ENCODE measurements at places on chromosomes 16 and 17. TPM values are rescaled to one million over a fixed set of nuclear protein-coding genes. Genes with fewer than 3 reads are reported as not detected.

DNA sequence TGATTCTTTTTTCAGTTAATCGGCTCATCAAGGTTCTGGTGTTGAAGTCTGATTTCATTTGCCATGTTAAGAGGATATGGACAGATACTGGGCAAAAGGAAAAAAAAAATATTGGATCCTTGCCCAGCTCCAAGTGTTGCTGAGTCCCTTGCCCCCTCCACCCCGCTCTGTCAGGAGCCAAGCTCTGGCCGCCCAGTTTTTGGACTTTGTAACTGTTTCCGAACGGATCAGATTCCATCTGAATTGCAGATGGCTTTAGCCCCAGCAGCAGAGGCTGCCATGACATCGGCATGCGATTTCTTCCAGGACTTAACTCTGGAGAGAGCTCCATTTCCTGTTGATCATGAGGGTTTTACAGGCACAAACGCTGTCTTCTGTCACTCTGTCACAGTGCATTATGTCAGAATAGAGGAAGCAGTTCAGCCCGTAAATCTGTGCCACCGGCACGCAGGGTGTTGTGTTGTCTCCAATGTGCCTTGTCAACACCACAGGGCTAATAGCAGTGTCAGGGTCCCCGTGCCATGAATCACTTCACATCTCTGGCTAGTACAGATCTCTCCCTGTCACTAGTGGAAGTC, 615.6 kb downstream of the MAF start:
- DNase-seq = no peak

- no peak for DNase-seq
These were observed 10.6 kb downstream of the RHBDL3 start for GRCh38 chr17:32276171-32276601.

GRCh38 chr17:79422236-79422635, 188.6 kb downstream of the RBFOX3 start:
- no peak for DNase-seq

DNA sequence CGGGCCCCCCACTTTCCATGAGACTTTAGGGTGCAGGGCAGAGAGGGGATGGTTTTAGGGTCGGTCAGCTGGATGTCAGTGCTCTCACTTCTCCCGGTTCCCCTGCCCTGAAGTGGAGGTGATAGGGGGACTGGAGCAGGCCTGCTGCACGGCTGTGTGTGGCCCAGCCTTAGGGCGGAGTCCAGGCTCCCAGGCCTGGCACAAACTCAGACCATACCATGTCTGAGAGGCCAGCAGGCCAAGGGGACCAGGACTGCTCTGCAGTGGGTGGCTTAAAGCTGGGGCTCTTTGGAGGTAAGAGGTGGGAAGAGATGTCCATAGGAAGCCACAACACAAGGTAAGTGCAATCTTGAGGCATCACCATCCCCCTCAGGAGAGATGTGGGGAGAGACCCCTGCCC, 8.3 kb downstream of the TFAP4 start:
- DNase-seq = no peak

- no peak for DNase-seq
These were observed 158.8 kb downstream of the AATF start for GRCh38 chr17:37107406-37108083.

GRCh38 chr17:16449121-16449570, 33.8 kb downstream of the TRPV2 start:
- no peak for DNase-seq

DNA sequence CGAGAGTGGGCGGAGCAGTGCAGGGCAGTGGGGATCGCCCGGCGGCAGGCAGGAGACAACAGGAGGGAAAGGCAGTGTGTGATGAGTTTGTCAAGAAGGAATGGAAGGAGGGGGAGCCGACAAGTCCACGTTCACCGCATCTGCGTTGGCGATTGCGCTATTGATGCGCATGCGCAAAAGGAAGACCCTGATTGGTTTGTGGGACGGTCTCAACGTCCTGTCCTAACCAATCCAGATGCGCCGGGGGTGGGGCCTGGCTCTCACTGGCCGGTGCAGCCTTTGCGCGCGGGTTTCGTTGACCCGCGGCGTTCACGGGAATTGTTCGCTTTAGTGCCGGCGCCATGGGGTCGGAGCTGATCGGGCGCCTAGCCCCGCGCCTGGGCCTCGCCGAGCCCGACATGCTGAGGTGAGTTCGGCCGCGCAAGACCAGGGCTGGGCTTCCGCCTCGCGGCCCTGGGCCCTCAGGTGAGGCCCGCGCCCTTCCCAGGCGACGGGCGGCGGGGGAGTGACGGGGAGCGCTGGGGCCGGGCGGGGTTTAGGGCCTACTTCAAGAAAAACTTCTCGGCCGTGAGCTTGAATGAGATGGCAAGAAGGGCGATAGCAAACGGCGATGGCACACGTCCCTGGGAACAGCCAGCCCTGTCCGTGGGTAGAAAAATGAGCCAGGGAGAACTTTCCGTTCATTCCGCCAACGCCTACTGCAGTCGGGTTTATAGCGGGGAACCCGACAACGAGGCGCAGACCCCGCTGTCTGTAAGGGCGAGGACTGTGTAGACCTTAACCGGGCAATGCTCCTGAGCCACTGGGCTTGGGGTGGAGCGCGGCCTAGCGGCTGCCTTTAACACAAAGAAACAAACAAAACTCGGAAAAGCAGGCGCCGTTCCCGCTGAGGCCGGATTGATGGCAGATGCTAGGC, at the start of gene ORC6:
TSS of gene ORC6 (plus strand) at position 295 of the 916 bp plus-strand sequence. CDS start at position 342, 47 bp downstream.
- peak; percentile 93 for DNase-seq

- DNase-seq = no peak
These were observed 6.8 kb downstream of the SLC6A2 start for GRCh38 chr16:55662644-55663031.

- DNase-seq = no peak
These were observed 174.0 kb downstream of the KATNIP start for GRCh38 chr16:27723711-27724481.

- no peak for DNase-seq
These were observed 70.6 kb upstream of the BCO1 start for GRCh38 chr16:81167851-81168250.

GRCh38 chr16:84314373-84314772, 19.7 kb downstream of the WFDC1 start:
- no peak for DNase-seq

DNA sequence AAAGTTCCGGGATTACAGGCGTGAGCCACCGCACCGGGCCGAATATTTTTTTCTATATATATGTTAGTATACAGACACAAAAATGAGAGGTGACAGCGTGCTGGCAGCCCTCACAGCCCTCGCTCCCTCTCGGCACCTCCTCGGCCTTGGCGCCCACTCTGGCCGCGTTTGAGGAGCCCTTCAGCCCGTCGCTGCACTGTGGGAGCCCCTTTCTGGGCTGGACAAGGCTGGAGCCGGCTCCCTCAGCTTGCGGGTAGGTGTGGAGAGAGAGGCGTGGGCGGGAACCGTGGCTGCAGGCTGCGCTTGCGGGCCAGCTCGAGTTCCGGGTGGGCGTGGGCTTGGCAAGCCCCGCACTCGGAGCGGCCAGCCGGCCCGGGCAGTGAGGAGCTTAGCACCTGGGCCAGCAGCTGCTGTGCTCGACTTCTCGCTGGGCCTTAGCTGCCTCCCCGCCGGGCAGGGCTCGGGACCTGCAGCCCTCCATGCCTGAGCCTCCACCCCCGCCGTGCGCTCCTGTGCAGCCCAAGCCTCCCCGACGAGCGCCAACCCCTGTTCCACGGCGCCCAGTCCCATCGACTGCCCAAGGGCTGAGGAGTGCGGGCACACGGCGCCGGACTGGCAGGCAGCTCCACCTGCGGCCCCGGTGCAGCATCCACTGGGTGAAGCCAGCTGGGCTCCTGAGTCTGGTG, 1.9 kb upstream of the DPEP3 start:
- no peak for DNase-seq

- DNase-seq = no peak
These were observed 15.6 kb upstream of the ZFPM1 start for GRCh38 chr16:88437367-88437964.

DNA sequence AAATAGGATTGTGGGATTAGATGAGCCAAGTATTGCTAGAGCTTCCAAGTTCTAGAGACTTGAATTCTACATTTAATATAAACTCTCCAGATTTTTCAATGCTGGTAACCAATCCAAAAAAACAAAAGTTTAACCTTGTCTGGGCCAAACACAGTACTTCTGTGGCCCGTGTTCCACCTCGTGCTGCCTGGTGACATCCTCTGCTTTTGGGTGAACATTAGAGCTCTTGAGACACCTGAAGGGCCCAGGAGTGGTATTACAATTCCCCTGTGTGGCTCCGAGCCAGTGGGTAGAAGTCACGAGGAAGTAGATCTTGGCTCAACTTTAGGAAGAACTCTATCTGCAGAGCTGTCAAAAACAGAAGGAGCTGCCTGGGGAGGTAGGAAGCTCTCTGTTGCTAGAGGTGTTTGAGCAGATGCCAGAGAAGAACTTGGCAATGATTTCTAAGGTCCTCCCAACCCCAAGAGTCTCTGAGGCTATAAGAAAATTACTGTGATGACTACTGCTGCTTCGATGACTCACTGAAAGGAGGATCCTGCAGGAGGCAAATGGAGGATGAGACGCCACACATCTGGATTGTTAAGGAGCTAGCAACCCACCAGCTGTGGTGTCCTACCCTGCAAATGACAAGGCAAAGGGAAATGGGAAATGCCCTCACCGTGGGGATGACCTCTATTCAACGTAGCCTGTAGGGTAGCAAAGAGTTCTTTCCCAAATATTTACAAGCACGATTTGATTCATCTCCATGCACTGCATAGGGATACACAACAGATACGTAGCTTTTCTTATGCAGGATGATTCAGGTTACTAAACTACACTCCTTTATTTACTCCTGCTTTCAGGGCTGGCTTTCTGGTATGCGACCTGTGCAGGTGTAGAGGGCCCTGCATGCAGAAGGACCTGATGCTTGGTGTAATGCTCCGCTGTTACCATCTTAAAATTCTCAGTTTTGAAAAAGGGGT, 45.8 kb upstream of the GAS7 start:
- DNase-seq = no peak

- no peak for DNase-seq
These were observed 5.7 kb downstream of the CACNG1 start for GRCh38 chr17:67050066-67050465.

The GAS2L2 gene
- not detected for total RNA-seq

The ENO3 gene
- 21.3 TPM for total RNA-seq

The BCL6B gene
- not detected for total RNA-seq

The TEKT5 gene
- not detected for total RNA-seq
